ENCODE measurements at places on chromosomes 12 and 14.
A peak's percentile ranks its signal among the peaks of the same experiment; 100 is the strongest.

DNA sequence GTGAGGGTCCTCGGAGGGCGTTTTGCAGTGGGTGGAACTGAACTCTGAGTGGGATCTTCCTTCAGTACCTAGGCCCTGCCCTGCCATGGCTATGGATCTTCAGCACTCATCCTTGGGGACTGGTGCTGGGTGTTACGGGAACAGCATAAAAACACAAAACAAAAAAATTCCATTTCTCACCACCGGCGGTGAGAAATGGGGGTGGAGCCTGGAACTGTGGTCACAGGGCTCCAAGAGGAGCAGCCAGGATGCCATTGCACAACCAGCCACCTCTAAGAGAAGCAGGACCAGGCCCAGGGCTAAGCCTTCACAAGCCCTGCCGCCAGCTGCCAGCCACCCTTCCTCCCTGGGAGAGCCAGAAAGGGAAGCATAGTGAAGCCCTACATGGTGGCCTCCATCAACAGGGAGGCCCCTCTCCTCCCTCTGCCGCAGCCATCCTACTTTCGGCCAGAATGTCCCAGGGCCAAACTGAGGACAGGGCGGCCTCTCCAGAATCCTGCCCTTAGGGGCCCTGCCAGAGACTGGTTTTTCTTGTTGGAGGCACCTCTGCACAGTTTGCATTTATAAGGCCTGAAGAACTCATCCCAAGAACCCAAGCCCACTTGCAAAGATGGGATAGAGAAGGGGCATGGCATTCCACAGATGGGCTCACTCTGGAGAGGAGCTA is 76.5 kb downstream of the VCPKMT start:
- no peak for DNase-seq

DNA sequence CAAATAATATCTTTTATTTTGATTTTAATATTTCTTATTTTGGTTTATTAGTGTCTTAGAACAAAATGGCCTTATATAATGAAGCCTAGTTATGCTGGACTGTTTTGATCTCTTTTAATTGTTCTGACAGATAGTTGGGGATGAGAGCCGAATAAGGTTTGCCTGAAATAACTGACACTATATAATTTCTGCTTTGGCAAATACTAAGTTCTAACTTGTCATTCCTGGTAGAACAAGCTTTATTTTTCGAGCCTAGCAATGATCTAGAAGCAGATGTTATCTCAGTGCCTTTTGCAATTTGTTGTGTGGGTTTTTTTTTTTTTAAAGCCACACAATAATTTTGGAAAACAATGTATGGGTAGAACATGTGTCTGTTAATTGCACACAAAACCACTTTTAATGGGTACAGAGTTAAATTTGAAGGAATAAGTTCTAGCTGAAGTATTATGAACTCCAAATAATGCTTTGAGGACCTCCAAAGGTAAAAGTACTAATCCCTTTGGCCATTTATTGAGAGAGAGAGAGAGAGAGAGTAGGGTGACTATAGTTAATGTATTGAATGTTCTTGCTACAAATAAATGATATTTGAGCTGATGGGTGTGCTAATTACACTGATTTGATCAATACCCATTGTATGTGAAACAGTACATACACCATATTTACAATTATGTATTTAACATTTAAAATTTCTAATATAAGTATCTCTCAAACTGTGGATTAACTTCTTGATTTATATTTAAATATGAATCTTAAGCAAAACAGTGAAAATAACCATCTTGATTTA is 35.0 kb downstream of the MDM2 start:
- no peak for DNase-seq

DNA sequence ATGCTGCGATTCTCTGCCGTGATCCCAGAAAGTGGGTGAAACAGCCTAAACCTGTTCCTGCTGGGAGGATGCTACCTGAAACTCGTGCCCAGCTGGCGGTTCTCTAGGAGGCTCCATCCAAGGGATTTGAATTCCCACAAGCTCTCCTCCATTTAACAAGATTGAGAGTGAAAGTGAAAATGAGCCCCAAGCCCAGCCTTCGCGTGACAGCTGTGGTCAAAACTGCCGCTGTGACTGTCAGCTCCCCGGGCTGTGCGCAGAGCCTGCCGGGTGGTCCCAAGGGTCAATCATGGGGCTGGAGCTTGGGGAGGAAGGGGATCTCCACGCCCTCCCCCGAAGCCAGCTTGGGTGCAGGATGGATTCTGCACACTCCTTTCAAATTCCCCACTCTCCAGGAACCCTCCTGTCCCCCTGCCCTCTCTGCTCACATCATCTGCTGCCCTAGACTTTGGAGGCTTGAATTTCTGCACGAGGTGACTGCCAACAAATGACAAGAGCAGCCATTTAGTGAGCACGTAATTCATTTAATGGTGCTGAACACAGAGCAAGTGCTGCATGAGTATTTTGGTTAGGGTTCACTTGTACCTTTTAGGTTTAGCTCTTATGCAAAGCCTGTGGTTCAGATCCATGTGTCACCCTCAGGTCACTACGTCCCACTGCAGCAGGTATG is 5.3 kb downstream of the ASB2 start:
- no peak for DNase-seq

DNA sequence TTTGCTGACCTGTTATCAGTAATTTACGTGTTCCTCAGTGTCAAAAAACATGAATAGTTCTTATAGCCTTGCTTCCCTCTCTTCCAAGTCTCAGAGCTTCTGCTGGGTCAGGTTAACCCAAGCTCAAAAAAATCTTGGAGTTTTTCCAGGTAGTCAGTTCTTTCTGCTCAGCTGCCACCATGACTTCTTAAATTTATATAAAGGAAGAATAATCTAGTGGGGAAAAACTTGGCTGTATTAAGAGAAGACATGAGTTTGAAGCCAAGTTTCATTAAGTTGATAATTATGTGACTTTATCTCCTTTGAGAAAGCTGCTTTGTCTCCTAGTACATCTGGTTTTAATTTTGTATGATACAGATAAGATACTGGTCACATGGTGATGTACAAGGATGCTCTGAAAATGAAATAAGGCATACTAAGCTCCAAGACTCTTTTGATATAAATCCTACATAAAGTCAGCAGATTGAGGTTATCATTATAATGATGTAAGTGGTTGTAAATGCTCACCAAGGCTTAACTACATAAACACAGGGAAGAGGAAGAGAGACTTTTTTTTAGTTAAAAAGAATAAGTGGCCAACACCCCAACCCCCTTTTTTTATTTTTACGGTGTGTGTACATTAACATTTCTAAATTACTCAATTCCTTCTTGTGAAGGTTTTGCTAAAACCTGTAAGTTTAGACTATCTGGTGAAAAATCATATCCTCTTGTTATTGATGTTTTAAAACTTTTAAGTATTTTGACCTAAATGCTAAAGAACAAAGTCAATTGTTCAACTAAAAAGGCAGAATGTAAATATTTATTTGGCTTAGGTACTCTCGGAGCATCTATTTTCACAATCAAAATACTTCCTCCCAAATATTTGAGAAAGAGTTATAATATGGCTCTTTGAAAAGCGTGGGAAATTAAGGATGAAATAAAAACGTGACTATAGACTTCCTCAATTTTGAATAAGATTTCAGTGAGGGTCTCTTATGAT is 84.1 kb upstream of the SLC38A2 start:
- no peak for DNase-seq

DNA sequence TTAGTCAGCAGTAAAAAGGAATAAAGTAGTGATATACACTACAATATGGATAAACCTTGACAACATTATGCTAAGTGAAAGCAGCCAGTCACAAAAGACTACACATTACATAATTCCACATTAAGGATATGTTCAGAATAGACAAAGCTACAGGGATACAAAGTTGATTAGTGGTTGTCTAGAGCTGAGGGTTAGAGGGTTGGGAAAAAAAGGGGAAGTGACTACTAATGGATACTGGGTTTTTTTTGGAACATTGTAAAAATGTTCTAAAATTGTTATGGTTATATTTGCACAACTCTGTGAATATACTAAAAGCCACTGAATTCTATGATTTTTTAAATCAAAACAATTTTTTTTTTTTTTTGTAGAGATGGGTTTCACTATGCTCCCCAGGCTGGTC is 4.8 kb upstream of the NGDN start:
- no peak for DNase-seq

DNA sequence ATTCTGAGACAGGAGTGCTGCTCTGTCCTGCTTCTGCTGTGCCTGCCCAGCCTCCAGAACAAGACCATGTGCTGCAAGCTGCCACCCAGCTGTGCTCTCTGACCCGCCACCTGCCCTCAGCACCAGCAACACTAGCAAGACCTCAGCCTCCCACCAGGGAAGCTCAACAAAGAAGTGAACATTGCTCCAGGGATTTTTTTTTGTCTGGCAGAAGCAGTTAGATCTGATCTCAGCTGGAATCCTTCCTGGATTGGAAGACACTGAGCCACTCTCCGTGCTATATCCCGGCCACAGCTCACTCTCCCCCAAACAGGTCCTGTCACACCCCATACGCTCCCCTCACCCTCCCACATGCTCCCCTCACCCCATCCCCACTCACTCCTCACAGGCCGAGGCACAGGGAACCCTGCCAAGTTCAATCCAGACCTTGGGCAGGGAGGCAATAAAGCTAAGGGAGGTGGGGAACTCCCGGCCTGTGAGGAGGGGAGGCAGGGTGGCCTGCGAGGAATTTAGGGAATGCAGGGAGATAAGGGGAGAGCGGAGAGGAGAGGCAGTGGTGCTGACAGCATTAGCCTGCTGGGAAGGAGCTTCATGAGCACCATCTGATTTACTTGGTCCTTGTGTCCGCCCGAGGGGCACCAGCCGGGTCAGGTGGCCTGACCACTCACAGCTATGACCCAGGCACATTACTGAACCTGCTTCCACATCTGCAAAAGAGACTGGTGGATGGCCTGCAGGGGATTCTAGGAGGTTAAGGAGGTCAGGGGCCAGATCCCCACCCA is 29.7 kb downstream of the CCDC85C start:
- no peak for DNase-seq

- no peak for DNase-seq
These were observed 105.0 kb upstream of the METAP2 start for GRCh38 chr12:95368931-95369330.

DNA sequence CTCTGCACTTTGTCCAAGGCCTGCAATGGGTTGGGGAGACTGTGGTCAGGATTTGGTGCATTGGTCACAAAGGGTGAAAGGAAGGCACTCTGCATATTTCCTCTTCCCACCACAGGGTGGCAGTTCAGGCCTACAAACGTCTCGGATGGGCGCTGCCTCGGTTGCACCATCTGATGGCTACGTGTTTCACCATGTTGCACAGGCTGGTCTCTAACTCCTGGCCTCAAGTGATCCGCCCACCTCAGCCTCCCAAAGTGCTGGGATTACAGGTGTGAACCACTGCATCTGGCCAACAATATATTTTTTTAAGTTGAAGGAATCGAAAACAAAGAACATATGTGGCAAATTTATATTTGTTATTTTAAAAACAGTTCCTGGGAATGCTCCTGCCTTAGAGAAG is 35.1 kb downstream of the TMBIM6 start:
- DNase-seq, result peak; percentile 14

- no peak for DNase-seq
These were observed 8.8 kb upstream of the BAZ1A start for GRCh38 chr14:34883954-34884353.

DNA sequence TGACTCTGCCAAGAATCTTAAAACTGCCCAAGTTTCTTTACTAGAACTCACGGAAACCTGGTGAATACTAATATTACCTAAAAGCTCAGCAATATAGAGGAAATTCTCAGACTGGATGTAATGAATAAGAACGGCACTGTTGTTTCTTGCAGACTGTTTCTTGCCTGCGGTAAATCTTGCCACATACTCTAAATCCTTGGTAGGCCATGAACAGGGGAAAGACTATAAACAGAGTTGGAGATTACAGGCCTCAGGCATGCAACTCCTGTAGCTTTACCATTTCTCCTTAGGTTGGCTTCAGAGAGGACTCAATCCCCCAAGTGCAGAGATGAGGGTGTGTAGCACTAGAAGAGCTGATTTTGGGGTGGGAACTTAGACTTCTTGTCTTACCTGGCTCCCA is 1.1 kb downstream of the ALDH6A1 start:
- no peak for DNase-seq

- no peak for DNase-seq
These were observed 83.7 kb downstream of the LMNTD1 start for GRCh38 chr12:25469368-25469767.

GRCh38 chr12:43306066-43306465 is 245.9 kb downstream of the ADAMTS20 start:
- no peak for DNase-seq

DNA sequence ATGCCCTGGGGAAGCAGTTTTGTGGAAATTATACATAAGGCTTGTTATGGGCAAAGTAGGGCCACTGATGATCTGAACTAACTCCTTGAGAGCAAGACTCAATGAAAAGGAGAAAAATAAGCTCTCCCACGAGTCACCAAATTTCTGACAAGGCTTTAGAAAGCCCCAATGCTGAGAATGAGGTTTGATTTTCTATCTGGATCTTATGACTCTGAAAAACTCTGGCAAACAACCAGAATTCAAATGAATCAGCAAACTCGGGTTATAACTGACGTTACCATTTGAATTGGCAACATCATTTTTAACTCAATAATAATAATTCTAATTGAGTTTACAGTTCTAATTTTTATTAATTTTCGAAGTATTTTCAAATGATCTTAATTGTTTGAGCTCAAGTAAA is 79.1 kb downstream of the KCNK10 start:
- DNase-seq, result no peak

DNA sequence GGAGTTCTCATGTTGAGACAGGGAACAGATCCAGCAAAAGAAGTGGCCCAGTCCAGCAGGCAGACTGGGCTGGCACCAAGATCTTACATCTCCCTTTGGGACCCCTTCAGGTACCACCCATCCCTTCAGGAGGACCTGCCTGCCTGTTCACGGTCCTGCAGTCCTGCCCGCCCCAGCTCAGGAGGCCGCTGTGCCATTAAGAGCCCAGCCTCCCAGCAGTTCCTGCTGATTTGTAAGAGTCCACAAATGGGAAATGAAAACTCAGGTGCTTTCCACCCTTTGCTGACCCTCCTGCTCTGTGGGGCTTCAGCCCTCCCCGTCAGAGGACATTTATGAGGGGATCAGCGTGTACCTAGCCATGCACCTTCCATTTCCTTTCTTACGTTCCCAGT is 39.5 kb downstream of the C14orf132 start:
- DNase-seq, result no peak

GRCh38 chr14:62689733-62690132 is 355.5 kb downstream of the KCNH5 start:
- no peak for DNase-seq

DNA sequence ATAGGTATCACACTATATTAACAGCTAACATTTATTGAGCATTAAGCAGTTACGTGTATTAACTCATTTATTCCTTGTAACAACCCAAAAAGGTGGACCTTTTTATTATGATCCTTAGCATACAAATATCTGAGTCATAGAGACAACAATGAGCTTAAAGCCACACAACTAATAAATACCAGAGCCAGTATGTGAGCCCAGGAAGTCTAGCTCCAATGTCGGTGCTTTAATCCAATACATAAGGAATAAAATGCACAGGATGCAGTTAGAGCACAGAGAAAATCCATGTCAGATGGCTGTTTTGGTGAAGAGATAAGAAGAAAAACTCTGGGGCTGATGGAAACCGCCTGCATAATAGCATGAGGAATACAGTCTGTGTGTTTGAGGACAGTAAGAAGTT is 888.6 kb downstream of the TMTC2 start:
- no peak for DNase-seq
